Stimulated activated CD8-positive, alpha-beta memory T cell treated with anti-CD3 and anti-CD28 coated beads, Interleukin-4, amount 100 ng/mL, for 4 hours (primary cell): ENCODE measurements at places on chromosomes 1 and 21.

DNA sequence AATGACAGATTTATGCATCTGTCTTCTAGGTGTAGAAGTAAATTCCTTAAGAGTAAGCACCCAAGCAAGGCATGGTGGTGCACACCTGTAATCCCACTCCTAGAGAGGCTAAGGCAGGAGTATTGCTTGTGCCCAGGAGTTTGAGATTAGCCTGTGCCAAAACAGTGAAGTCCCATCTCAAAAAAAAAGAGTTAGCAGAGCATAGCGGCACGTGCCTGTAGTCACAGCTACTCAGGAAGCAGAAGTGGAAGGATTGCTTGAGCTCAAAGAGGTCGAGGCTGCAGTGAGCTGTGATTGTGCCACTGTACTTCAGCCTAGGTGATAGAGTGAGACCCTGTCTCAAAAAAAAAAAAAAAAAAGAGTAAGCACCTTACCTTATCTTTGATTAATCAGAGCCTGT is 15.1 kb upstream of the TIPRL start:
- no peak for DNase-seq

- DNase-seq: no peak
Measured at GRCh38 chr1:113887402-113888175, at the start of gene BCL2L15. TSS of gene BCL2L15 (minus strand) at chr1:113887581. CDS start at chr1:113887375, 206 bp downstream.

DNA sequence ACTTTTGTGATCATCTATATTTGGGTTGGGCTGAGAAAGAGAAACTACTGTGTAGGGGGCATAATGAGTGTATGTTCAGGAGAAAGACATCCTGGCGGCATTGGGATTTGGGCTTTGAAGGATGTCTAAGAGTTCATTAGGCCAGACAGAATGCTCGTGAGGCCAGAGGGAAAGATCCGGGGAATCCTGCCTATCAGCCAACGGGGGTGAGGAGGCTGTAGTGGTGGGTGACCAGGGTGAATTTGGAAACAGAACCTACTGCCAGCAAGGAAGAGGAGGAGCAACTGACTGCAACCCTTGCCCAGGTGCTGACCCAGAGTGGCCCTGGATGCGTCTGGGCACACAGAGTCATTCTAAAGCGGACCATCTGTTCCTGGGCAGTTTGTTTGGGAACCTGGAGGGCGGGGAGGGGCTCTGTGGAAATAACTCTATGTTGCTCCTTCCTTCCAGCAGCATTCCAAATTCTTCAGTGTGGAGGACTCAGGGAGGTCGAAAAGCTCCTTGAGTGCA is 56.9 kb upstream of the ECE1 start:
- DNase-seq: no peak

DNA sequence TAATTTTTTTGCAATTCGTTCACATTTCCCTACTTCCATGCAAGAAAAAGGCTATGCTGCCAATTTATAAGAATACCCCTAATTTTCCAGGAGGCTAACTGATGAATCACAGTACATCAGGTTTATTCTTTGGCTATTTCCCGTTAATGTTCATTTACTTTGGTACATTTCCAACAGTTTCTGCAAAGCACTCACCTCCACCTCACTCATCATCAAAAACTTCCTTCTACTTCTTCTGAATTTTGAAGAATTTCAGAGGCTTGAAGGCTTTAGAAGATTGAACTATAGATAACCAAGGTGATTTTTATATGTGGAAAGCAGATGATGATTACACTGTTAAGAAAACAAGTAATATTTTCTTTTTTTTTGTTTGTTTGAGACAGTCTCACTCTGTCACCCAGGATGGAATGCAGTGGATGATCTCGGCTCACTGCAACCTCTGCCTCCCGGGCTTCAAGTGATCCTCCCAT is 60.5 kb upstream of the HP1BP3 start:
- DNase-seq: no peak

DNA sequence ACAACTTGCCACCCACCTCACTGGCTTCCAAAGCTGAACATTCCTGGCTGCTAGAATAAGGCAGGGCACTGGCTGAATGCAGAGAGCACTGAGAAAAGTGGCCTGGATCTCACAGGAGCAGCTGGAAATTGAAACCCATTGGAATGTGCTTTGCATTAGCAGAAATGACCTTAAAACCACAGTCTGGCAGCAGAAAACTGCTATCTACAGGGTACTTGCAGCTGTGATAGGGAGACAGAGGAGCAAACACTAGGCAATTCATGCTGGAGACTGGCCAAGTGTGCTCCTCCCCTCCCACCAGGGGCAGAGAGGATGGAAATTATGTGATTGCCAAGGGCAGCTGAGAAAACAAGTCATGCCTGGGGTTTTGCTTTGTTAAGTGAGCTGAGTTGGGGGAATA is 47.2 kb downstream of the HSD3B1 start:
- no peak for DNase-seq

GRCh38 chr1:28313702-28314546 is 14.9 kb upstream of the MED18 start:
- no peak for DNase-seq

GRCh38 chr1:200367841-200368534 is 41.8 kb downstream of the ZNF281 start:
- no peak for DNase-seq

GRCh38 chr1:206005778-206006180 is 2.6 kb upstream of the RAB7B start:
- DNase-seq: no peak

GRCh38 chr1:98888869-98889268 is 115.8 kb downstream of the PLPPR5 start:
- no peak for DNase-seq

- DNase-seq: no peak
Measured at GRCh38 chr1:213457186-213457585, 406.1 kb downstream of the RPS6KC1 start.

DNA sequence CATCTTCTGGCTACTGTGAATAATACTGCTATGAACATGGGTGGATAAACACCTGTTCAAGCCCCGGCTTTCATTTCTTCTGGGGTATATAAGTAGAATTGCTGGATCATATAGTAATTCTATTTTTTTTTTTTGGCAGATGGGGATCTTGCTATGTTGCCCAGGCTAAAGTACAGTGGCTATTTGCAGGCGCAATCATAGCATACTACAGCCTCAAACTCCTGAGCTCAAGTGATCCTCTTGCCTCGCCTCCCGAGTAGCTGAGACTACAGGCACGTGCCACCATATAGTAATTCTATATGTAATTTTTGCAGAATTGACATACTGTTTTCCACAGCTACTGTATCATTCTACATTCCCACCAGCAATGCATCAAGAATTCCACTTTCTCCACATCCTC is 27.8 kb downstream of the UBR4 start:
- no peak for DNase-seq

GRCh38 chr21:34815831-34816705 is 147.3 kb downstream of the CLIC6 start:
- DNase-seq: no peak

GRCh38 chr21:46424039-46424591 is 34.6 kb upstream of the DIP2A start:
- no peak for DNase-seq

DNA sequence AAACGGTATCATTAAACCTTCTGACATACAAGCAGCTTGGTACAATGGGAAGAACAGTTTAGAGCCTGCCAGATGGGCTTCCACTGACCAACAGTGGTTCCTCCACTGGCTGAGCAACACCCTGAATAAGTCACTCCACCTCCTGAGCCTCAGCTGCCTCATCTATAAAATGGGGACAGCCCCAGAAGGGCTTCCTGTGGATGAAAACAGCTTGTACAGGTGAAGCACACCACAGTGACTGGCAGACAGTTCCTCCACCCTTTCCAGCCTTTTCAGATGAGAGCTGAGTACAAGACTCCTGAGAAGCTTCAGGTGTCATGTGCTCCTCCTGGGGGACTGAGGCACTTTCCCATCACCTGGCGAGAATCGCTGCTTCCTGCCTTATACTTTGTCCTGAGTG is 2.1 kb downstream of the CAPZB start:
- DNase-seq: no peak

DNA sequence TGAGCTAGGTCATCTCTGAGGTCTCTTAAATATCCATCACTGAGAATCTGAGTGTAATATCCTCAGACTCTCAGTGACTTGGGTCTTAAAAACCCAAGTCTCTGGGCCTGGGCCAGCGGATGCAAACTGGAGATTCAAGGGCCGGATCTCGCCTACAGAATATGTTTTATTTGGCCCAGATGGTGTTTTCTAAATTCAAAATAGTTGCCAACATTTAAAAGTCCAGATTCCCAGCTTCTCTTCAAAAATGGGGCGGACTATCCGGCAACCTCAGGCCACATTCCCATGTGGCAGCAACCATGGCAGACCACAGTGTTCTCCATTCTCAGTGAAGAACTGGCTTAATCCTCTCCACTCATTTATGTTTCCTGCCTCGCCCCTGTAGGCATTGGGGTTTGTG is 12.7 kb upstream of the HEYL start:
- DNase-seq: no peak

GRCh38 chr1:109269212-109269980 is 13.5 kb downstream of the PSRC1 start:
- DNase-seq: no peak

- no peak for DNase-seq
Measured at GRCh38 chr1:145849356-145850160, 4.1 kb downstream of the NUDT17 start.
